ENCODE measurements at places on chromosomes 12 and 14.

- no peak for DNase-seq
Measured at GRCh38 chr14:33449703-33450395, 501.0 kb downstream of the EGLN3 start.

- no peak for DNase-seq
Measured at GRCh38 chr12:6646276-6647082, 753 bp downstream of the ACRBP start.

DNA sequence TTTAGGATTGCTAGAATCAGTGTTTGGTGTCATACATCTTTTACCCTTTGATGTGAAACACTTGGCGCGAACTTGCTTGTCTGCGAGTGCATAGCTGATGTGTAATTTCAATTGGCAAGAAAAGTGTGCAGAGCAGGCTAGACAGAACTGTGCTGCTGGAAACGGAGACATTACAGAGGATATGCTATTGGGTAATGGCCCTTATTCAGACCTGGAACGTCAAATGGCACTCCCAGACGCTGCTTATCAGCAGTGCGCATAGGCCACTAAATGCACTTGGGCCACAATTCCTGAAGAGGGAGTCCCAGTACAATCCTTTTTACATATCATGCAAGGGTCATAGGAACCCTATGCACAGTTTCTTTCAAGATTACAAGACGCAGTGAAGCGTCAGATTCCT lies 15.7 kb upstream of the SLC10A1 start:
- peak; percentile 91 for DNase-seq

DNA sequence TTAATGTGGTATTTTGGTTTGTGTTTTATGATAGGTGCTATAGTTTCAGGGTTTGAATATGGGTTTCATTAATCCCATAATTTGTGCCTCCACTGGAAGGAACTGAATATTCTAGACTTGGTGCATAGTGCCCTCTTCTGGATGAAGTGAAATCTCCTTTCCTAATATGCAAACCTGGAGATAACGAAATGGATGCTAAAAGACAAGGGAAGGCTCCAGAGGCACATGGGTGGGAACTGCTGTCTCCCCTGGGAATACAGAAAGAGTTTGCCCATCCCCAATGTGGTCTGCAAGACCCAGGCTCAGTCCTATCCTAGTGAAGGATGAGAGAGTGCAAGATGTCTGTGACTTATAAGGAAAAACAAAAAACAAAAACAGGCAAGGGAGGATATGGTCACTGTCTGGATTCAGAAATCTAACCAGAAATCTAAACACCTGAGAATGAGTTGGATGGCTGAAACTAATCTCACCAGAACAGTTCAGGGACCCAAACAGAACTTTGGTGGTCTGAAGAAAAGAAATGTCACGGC lies 142.3 kb upstream of the TMPO start:
- DNase-seq, result peak; percentile 69

- DNase-seq, result no peak
Measured at GRCh38 chr14:100391173-100391572, 68.0 kb downstream of the SLC25A47 start.

GRCh38 chr12:68111995-68112394 lies 47.5 kb downstream of the IFNG start:
- DNase-seq, result no peak

- DNase-seq, result no peak
Measured at GRCh38 chr12:111412007-111412829, 6.5 kb downstream of the SH2B3 start.

- no peak for DNase-seq
Measured at GRCh38 chr12:121423253-121423652, 23.3 kb downstream of the RNF34 start.

DNA sequence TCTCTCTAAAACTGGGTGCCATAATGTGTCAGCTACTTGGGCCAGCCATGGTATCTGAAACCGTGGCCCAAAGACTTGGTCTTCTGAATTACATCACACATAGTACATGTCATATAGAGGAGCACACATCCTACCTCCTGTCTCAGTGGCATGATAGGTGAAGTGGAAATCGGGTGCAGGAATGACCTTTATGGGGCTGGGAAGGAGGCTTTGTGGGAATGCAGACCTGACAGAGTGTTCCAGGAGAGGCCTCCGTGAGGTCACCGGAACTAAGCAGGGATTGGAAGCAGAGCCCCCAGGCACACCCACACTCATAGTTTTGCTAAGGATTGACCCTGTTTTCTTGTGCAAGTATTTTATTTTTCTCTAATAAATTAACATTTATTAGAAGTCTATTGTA lies 82.6 kb downstream of the NTF3 start:
- DNase-seq, result no peak

GRCh38 chr12:103848917-103849491 lies 8.0 kb upstream of the NT5DC3 start:
- DNase-seq, result no peak

GRCh38 chr14:53855574-53855973 lies 101.1 kb downstream of the BMP4 start:
- no peak for DNase-seq

- DNase-seq, result no peak
Measured at GRCh38 chr12:5884285-5884684, 60.8 kb downstream of the ANO2 start.

- DNase-seq, result no peak
Measured at GRCh38 chr12:124286414-124286813, 8.5 kb upstream of the RFLNA start.

All from trophoblast cell (in vitro differentiated cells and primary cell).